Common myeloid progenitor, CD34-positive (primary cell): ENCODE measurements at places on chromosomes 7 and 10.

DNA sequence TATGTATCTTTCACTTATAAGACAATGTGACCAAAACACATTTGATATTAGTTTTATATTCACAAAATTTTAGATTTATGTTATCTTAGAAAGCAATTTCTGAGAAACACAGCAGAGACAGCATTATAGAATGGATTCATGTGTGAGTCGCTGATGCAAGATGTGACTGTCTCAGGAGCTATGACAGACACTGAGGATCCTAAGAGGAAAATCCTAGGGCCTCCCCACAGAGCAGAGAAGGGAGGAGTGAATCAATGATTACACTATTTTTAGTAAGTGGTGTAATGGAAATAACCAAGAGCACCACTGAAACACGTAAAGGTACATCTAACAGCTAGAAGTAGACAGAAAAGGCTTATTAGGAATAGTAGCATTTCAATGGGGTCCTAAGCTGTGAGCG lies 204.0 kb upstream of the PTN start:
- no peak for DNase-seq
- H3K27ac ChIP-seq, result no peak overlapping the region
- no peaks in the 10 kb centered on the region for H3K27me3 ChIP-seq
- no peaks in the 10 kb centered on the region for H3K4me1 ChIP-seq

DNA sequence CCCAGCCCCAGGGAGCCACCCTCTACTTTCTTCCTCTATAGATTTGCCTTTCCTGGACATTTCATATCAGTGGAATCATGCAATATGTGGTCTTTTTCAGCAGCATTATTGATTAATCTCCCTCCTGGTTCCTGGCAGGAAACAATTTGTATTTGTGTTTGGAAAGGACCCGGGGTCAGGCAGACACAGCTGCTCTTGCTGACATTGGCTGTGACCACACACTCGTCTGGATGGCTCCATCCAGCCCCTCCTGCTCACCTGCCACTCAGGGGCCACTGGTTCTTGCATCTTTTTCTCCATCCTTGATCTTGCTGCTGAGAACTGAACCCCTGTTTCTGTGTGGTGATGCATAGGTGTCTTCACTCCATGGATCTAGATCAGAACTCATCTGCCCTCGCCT lies 176.6 kb upstream of the MKI67 start:
- no peak overlapping the region for H3K4me3 ChIP-seq
- H3K27ac ChIP-seq, result no peak overlapping the region
- no peaks in the 10 kb centered on the region for H3K27me3 ChIP-seq
- peaks cover 6% of the 10 kb centered on the region for H3K4me1 ChIP-seq

- H3K4me3 ChIP-seq, result no peak overlapping the region
- no peaks in the 10 kb centered on the region for H3K4me1 ChIP-seq
- no peaks in the 10 kb centered on the region for H3K27me3 ChIP-seq
- H3K27ac ChIP-seq, result no peak overlapping the region
- DNase-seq, result no peak
These were observed 96.0 kb downstream of the GALNT11 start for GRCh38 chr7:152121432-152121831.

- H3K27ac ChIP-seq, result no peak overlapping the region
- no peak for DNase-seq
- H3K4me1 ChIP-seq, result no peaks in the 10 kb centered on the region
- H3K4me3 ChIP-seq, result no peak overlapping the region
These were observed 168.9 kb downstream of the TWIST1 start for GRCh38 chr7:18948521-18948920.

DNA sequence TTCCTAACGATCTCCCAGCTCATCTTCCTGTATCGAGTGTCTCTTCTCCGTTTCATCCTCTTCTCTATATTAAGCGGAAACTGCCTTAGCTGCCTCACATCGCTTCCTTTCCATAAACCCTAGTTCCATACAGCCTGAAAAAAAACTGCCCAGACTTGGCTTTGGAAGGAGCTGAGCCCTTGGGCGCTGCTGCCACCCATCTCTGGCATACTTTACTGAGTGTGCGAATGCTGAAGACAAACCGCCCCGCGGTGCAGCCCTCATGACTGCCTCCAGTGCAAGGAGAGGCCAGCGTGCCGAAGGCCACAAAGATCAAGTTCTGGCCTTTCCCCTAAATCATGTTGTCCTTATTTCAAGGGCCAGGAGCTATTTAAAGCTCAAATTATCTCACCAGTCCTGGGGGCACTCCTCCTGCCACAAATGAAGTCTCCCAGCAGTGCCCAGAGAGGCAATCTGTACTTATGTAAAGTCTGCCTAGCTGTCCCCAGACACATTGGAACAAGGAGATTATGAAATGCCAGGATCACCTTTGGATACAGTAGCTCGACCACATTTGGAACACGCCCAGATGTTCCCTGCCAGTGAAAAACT lies 25.2 kb downstream of the YWHAG start:
- peaks cover 50% of the 10 kb centered on the region for H3K4me1 ChIP-seq
- DNase-seq, result no peak

- no peaks in the 10 kb centered on the region for H3K4me1 ChIP-seq
- H3K27me3 ChIP-seq, result no peaks in the 10 kb centered on the region
These were observed 50.6 kb downstream of the VPS41 start for GRCh38 chr7:38858259-38858884.

- no peak overlapping the region for H3K27ac ChIP-seq
- no peaks in the 10 kb centered on the region for H3K36me3 ChIP-seq
- H3K4me3 ChIP-seq, result no peak overlapping the region
These were observed 46.1 kb upstream of the ZMIZ1 start for GRCh38 chr10:79022565-79023230.

DNA sequence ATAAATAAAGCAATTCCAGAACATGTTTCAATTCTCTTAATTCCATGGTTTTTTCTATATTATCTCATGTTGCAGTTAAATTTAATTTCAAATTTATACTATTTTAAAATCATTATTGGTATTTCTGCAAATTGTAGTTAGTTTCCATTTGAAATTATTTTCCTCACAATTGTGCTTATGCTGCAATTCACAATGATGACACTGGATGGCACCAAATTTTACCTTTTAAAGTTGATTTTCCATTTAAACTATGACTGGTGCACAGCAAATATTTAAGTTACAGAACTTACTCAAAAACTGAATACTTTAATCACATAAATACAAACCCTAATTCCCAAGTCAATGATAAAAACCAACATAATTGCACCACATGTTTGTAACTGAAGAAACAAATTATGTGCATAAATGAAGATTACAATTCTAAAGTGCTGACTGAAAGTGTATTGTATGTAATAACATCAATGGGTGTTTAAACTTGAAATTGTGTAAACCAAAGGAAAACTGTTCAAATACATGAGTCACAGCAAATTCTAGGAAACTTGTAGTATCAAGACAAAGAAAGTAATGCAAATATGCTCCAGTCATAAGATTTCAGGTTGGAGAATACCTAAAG lies 75.3 kb upstream of the AASS start:
- H3K4me3 ChIP-seq, result no peak overlapping the region
- DNase-seq, result peak; percentile 5
- H3K36me3 ChIP-seq, result no peaks in the 10 kb centered on the region

DNA sequence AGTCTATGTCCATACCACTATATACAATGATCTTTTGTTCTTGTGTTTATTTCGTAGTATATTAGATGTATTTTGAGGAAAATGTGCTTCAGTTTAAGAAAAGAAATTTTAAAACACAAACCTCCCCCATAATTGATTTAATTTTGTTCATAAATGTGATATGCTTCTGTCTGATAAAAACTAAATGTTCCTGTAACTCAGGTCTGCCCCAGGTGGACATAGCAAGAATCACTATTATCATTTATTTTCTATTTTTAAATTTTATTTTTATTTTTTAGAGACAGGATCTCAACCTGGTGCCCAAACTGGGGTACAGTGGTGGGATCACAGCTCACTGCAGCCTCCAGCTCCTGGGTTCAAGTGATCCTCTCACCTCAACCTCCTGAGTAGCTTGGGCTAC lies 43.2 kb downstream of the BEND7 start:
- H3K4me1 ChIP-seq, result no peaks in the 10 kb centered on the region
- no peaks in the 10 kb centered on the region for H3K36me3 ChIP-seq
- H3K27ac ChIP-seq, result no peak overlapping the region
- DNase-seq, result no peak
- no peaks in the 10 kb centered on the region for H3K27me3 ChIP-seq

- H3K27me3 ChIP-seq, result no peaks in the 10 kb centered on the region
- H3K27ac ChIP-seq, result no peak overlapping the region
- H3K4me1 ChIP-seq, result no peaks in the 10 kb centered on the region
- H3K36me3 ChIP-seq, result peaks cover 6% of the 10 kb centered on the region
- H3K4me3 ChIP-seq, result no peak overlapping the region
These were observed 118.1 kb downstream of the TYW1B start for GRCh38 chr7:72709909-72710308.

DNA sequence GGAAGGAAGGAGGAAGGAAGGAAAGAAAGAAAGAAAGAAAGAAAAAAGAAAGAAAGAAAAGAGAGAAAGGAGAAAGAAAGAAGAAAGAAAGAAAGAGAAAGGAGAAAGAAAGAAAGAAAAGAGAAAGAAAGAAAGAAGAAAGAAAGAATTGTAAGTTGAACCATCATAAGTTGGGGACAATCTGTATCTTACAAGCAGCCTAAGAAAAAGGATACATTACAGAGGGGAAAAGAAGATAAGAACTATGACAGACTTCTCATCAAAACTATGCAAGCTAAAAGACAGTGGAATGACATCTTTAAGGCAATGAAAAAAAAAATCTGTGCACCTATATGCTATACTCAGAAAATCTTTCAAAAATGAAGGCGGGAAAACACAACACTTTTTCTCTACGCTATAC lies 50.3 kb upstream of the SP4 start:
- H3K27me3 ChIP-seq, result no peaks in the 10 kb centered on the region
- H3K4me1 ChIP-seq, result no peaks in the 10 kb centered on the region

GRCh38 chr7:101862280-101863220 lies 45.1 kb downstream of the CUX1 start:
- peak overlapping the region; percentile 41 for H3K27ac ChIP-seq
- no peak for DNase-seq
- peaks cover 34% of the 10 kb centered on the region for H3K4me1 ChIP-seq
- no peaks in the 10 kb centered on the region for H3K27me3 ChIP-seq
- H3K36me3 ChIP-seq, result peaks cover 5% of the 10 kb centered on the region
- H3K4me3 ChIP-seq, result no peak overlapping the region

- H3K4me1 ChIP-seq, result peaks cover 2% of the 10 kb centered on the region
- no peak overlapping the region for H3K27ac ChIP-seq
- peak; percentile 94 for DNase-seq
- peak overlapping the region; percentile 80 for H3K4me3 ChIP-seq
These were observed 11.8 kb upstream of the ACBD5 start for GRCh38 chr10:27252267-27253000.

- H3K27me3 ChIP-seq, result peaks cover 5% of the 10 kb centered on the region
- DNase-seq, result no peak
- H3K27ac ChIP-seq, result no peak overlapping the region
- no peaks in the 10 kb centered on the region for H3K4me1 ChIP-seq
- H3K4me3 ChIP-seq, result no peak overlapping the region
These were observed 49.5 kb downstream of the WNT2 start for GRCh38 chr7:117273325-117273724.

DNA sequence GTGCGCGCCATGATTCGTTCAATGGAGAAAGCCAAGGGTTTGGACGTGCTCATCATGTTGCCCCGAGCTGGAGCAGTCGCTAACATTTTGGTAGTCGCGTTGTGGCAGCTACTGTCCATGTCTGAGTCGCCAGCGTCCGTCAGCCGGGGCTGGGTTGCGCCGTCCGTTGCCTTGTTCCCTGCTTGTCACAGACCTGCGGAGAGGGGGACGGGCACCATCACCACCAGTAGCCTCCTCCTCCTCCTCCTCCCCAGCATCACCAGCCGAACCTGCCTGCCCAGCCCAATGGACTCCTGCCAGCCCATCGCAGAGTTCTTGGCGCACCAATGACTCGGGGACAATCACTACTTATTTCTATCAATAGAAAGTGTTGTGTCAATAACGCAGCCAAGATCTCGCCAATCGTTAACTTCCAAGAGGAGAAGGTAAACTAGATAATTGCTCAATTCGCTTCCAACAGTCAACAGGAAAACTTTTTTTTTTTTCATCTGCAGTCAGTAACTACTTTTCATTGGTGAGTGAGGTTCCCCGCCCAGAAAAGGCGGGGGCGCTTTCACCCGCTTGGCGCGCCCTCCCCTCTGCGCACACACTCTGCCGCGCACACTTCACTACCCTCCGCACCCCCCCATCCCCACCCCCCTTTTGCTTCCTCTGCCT lies at the start of gene FEZF1:
TSS of gene FEZF1 (minus strand) at position 432 of the 657 bp plus-strand sequence. CDS start at position 119, 313 bp downstream.
- peaks cover 19% of the 10 kb centered on the region for H3K4me1 ChIP-seq
- no peak within 1 kb of the TSS for H3K4me3 ChIP-seq
- H3K36me3 ChIP-seq, result no peaks in the 10 kb centered on the region
- H3K27ac ChIP-seq, result no peak within 1 kb of the TSS
- H3K27me3 ChIP-seq, result peaks cover 56% of the 10 kb centered on the region

- DNase-seq, result no peak
- H3K36me3 ChIP-seq, result no peaks in the 10 kb centered on the region
- H3K27ac ChIP-seq, result no peak overlapping the region
- H3K27me3 ChIP-seq, result peaks cover 74% of the 10 kb centered on the region
- H3K4me3 ChIP-seq, result no peak overlapping the region
These were observed 188.7 kb downstream of the EMX2 start for GRCh38 chr10:117731121-117731791.

GRCh38 chr7:43664681-43665080 lies 64.6 kb downstream of the COA1 start:
- H3K4me3 ChIP-seq, result no peak overlapping the region
- no peaks in the 10 kb centered on the region for H3K36me3 ChIP-seq
- no peak overlapping the region for H3K27ac ChIP-seq
- no peak for DNase-seq

DNA sequence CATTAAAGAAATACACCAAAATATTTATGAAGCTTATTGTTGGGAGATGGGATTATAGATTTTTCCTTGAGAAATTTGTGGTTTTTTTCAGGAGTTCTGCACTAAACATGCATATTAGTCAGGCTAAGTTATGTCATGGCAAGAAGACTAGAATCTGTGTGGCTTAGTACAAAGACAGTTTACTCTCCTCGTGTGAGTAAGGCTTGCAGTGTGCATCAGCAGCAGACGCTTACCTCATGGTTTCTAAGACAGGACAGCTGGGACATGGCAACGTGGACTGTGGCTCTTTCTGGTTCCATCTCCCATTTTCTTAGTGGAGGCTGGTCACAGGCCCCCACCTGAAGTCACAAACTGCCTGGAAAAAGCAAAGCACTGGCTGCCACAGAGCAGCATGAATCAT lies 429.6 kb upstream of the VSTM2A start:
- H3K4me3 ChIP-seq, result no peak overlapping the region
- no peaks in the 10 kb centered on the region for H3K4me1 ChIP-seq
- no peak overlapping the region for H3K27ac ChIP-seq

- H3K36me3 ChIP-seq, result no peaks in the 10 kb centered on the region
- H3K27ac ChIP-seq, result no peak overlapping the region
- no peak for DNase-seq
- H3K4me3 ChIP-seq, result no peak overlapping the region
- no peaks in the 10 kb centered on the region for H3K27me3 ChIP-seq
- H3K4me1 ChIP-seq, result no peaks in the 10 kb centered on the region
These were observed 19.4 kb downstream of the STEAP1B start for GRCh38 chr7:22480523-22481075.

DNA sequence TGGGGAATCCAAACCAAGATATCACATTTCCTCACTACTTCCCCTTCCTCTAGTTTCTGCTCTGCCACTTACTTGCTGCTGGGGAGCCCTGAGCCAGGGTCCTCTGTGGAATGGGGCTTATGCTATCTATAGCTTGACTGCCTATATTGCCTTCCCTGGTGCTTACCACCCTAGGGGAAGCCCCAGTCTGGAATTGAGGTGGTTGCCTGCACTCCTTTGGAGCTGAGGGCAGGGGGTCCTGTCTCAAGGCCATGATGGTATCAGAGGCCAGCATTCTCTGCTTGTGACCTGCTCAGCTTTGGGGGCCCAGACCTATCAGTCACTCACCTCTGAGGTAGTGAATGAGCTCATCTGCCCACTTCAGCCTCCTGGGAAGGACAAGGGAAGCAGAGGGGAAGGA lies 29.3 kb upstream of the INMT start:
- DNase-seq, result no peak
- peaks cover 13% of the 10 kb centered on the region for H3K4me1 ChIP-seq
- H3K36me3 ChIP-seq, result no peaks in the 10 kb centered on the region
- H3K27me3 ChIP-seq, result no peaks in the 10 kb centered on the region
- no peak overlapping the region for H3K27ac ChIP-seq
- H3K4me3 ChIP-seq, result no peak overlapping the region
